Mesendoderm (in vitro differentiated cells): ENCODE measurements at places on chromosomes 13 and 19.

DNA sequence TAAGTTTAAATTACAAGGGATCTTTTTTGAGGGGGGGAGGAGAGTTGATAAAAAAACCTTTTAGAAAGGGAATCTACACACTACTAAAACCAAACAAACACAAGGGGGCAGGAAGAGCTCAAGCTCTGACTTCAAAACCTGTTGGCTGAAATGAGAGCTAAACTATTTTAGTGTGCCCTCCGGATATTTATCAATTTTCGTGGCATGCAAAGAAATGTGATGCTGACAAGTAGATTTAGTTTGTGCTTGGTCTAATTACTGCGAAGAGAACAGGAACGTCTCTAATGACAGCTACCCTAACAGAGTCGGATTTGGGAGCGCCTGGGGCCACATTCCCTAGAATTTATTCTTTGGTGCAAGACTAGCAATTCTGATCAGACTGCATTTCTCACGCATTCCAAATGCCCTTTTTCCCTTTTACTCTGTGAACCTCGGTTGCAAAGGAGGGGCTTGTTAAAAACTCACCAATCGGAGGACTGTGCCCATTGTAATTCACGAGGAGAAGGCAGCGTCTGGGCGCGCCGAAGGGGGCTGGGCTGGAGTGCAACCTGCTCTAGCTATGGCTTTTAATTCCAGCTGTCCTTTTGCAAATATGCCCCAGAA is 802 bp upstream of the FREM2 start:
- peak; percentile 77 for DNase-seq

GRCh38 chr19:29724102-29724641 is 9.1 kb upstream of the C19orf12 start:
- peak; percentile 61 for DNase-seq

GRCh38 chr13:55554741-55555140 is 1586.0 kb upstream of the PRR20A start:
- DNase-seq, result no peak

- no peak for DNase-seq
These were observed 1127.3 kb downstream of the PCDH9 start for GRCh38 chr13:66102864-66103263.

DNA sequence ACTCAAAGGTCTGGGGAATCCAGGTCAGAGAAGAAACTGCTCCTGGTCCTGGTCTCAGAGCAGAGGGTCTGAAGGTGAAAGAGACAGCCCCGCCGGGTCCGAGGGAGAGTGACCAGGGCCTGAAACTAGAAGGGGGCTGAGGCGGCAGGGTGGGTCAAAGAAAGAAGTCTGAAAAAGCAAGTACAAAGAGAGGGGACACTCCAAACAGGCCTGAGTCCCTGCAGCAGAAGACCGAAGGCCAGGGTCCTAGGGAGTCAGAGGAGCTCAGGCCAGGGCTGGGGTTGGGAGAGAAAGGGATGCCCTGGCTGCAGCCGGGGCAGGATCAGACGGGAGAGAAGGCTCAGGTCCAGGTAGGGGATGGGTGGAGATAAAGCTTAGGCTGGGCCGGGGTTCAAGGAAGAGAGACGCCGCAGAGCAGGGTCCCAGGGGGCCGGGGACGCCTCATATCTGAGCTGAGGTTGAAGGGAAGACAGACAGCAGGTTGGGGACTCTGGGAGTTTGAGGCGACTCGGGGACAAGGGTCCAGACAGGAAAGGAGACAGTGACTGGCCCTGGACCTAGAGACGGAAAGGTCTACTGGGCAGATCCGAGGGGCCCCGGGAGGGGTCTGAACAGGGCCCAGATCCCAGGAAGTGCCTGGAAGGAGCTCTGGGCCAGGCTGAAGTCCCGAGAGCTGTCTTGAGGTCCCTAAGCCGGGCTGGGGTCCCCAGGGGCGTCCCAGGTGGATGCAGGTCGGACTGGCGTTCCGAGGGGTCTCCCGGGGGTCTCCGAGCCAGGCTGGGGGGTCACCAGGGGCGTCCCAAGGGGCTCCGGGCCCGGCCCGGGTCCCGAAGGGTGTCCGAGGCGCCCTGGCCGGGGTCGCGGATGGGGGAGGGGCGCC is 795 bp downstream of the MLLT1 start:
- DNase-seq, result no peak

DNA sequence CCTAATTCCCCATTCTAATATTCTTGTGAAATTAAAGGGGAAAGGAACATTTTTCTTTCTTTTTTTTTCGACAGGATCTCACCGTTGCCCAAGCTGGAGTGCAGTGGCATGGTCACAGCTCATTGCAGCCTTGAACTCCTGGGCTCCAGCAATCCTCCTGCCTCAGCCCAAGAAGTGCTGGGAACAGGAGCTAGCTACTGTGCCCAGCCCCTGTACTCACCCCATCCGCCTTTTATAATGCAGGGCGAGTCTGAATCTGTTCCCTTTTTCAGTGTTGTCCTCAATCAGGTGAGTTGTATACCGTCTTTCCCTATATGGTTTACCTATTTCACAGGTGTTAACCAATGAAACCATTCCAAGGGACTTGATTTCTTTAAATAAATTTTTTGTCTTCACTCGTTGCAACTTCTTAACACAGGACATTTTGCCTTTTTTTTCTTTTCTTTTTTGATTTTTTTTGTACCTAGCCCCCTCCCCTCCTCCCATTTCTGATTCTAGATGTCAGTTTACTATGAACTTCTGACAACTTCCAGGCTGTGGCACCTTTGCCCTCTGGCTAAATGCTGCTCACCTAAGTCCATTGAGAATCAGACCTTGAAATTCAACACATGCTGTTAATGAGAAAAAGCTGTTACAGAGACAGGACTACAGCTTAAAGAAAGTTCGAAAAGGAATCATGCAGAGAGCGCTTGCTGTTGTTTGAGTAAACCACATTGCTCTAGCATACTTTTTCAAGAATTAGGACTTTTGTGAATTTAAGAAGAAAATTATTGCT is 562.1 kb upstream of the KLF12 start:
- peak; percentile 45 for DNase-seq

DNA sequence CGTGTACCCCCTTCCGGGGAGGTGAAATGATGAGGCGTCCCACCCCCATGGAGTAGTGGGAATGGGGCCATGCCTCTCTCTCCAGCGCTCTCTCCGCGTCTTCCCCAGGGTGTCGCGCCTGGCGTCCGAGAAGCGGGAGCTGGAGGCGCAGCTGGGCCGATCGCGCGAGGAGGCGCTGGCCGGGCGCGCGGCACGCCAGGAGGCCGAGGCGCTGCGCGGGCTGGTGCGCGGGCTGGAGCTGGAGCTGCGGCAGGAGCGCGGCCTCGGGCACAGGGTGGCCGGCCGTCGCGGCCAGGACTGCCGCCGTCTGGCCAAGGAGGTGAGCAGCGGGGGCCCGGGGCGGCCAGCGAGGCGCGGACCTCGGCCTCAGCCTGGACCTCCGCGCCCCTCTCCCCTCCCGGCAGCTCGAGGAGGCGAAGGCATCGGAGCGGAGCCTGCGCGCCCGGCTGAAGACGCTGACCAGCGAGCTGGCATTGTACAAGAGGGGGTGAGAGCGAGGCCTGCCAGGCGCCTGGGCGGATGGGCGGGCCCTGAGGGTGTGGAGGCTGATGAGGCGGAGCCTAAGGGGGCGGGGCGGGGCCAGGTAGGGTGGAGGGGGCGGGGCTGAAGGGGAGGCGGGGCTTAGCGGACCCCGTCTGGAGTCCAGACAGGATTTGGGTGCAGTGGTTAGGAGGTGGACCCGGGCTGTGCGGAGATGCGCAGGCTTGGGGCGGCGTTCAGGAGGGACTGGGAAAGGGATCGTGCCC is 7.7 kb downstream of the PGLYRP1 start:
- peak; percentile 82 for DNase-seq

DNA sequence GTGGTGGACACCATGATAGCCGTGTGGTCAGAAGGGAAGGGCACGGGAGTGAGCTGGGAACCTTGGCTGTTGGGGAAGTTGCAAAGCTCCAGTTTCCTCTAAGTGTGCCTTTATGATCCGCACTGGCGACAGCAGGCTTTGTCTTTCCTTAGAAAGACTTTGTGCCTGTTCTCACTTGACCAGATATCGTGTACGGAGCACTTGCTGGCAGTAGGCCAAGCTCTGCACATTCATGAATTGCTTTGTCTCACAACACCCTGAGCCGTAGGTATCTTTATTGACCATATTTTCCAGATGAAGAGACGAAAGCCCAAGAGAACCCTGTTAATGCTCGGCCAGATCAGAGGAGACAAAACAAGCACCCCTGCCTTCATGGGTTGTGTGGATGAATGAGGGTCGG is 15.1 kb downstream of the CUL4A start:
- DNase-seq, result no peak
